ENCODE measurements at places on chromosomes 12 and 14.

DNA sequence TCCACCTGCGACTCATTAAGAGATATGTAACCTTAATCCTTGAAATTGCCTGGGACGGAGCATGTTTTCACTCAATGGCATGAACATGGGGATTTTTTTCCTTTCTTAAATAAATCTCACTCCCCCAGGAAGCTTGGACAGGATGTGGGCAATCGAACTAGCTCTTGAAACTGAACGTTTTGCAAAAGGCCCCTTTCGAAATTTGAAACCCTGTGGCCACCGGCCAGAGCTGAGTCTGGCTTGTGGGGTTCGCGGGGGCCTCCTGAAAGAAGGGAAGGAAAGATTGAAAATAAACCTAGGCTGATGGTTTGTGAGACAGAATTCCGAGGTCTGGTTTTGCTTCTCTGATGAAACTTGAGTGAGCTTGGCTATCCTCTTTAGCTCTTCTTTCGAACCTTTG, 101.4 kb upstream of the RTL1 start:
- peak; percentile 71 for DNase-seq

- no peak for DNase-seq
Measured at GRCh38 chr14:28102001-28102400, 664.6 kb upstream of the FOXG1 start.

DNA sequence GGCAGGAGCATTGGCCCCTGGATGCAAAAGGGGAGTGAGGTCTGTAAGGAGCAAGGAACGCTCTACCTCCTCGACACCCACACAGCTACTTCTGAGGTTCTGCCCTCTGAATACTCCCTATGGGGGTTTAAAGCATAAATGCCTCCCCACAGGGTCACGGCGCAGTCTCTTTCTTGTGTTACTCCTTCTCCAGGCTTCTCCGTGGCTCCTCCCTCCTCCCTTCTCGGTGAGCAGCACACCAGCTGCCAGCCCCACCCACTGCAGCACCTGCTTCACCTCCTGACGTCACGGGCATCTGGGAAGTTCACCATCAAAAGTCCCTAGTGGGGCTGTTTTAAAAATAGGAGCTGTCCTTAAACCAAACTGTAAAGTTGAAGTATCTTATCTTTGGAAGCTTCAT, 67.3 kb downstream of the SPTB start:
- no peak for DNase-seq

DNA sequence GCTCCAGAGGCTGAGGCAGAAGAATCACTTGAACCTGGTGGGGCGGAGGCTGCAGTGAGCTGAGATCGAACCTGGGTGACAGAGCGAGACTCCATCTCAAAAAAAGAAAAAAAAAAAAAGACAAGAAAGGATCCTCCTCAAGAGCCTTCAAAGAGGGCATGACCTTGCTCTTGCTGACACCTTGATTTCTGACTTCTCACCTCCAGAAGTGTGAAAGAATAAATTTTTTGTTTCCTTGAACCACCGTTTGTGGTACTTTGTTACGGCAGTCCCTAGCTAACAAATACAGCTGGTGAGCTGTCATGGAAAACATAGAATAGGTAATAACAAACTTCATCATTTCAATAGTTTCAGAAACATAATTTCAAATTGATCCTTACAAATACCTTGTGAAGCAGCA, 1.9 kb upstream of the ACTR10 start:
- no peak for DNase-seq

- no peak for DNase-seq
Measured at GRCh38 chr12:92444763-92445162, 258.0 kb upstream of the PLEKHG7 start.

GRCh38 chr12:19201661-19202060, 72.1 kb downstream of the PLEKHA5 start:
- DNase-seq, result peak; percentile 59

DNA sequence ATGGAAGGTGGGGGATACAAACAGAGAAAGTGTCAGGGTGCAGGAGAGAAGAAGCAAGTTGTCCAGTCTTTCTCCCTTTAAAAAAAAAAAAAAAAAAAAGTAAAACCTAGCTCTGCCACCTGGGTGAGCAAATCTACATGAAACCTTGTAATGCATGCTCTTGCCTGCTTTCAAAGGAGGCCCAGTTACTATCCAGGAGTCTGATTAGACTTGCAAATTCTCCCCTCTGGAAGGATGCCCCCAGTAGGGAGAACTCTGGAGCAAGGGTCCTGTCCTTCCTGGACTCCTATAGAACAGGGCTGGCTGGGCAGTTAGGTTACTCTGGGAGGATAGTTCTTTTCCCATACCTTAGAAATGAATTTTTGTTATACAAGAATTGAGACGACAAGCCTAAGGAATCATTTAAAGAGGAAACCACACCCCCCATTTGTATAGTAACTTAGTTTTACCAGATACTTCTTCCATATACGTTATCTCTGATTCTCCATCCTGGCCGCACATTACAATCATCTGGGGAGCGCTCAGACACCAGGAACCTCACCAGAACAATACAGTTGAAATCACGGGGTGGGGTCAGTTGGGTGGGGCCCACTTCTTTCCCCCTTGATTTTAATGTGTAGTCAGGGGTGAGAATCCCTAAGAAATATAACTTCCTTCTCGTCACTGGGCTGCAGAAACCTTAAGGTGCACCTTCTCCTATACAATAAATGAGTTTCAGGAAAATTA, 30.5 kb downstream of the RAB35 start:
- no peak for DNase-seq

DNA sequence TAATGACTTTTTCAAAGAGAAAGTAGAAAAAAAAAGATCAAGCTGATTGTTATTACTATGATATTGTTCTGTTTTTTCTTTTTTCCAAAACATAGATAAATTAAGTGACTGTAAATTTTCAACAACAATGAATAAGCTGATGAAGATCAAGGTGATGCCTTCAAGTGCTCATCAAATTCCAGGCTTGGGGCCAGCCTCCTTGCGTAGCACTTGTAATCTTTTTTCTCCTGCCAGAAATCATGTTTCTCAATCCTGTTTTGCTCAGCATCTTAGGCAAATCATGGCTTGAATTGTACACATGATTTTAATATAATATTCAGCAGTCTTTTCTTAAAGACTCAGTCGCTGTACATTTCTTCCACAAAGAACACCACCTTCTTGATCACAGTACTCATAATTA, 333.2 kb downstream of the NPAS3 start:
- no peak for DNase-seq

DNA sequence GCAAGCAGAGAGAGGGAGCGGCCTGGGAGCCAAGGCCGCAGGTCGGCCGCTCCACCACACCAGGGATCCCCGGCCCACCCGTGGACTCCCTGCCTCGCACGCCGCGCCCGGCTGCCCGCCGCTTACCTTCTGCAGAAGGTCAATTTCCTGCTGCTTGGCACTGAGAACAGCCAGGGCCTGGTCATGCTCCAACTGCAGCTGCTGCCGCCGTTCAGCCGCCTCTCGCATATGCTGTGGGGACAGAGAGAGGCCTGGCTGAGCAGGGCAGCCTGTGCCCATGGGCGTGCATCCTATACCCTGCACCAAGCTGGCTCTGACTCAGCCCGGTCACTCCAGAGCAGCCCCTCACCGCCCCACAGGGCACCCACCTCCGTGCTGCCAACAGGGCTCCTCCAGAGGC, 141.1 kb downstream of the PIWIL1 start:
- no peak for DNase-seq

- DNase-seq, result no peak
Measured at GRCh38 chr12:54294152-54294952, 6.5 kb downstream of the NFE2 start.

DNA sequence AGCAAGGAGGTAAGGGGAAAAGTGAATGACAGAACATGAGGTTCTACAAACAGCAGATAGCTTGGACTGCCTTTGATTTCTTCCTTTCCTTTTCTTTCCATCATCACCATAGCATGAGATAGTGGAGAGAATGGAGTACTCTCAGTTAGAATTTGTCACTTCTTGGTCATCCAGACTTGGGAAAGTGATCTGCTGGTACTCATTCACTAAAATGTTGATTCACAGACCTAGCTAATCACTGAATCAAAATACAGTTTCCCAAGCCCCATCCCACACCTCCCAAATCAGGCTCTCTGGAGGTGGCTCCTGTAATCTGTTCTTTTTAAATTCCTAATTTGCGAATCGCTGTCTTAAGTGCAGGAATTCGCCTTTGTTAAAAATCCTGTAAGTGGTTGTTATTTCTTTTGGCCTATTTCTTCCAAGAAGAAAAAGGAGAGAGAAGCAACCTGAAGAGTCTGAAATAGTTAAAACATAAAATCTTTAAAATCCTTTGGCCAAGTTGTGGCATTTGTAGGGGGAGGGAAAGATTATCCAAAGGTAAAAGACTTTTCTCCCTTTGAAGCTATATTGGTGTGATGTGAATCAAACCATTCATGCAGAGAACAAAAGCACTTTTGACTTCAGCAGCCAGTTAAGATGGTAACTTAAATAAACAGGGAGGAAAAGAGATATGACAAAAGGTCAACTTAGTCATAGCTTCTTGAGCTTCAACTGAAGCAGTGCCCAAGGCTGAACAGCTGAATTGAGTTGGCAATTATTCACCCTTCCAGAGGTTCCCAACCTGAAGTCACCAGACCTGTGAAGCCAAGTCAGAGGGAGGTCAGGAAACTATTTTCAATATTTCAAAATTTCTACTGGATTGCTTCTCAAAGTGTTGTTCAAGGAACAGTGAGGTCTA, 255.1 kb upstream of the KRR1 start:
- peak; percentile 28 for DNase-seq

- peak; percentile 34 for DNase-seq
Measured at GRCh38 chr12:84113666-84114065, 798.9 kb downstream of the SLC6A15 start.

DNA sequence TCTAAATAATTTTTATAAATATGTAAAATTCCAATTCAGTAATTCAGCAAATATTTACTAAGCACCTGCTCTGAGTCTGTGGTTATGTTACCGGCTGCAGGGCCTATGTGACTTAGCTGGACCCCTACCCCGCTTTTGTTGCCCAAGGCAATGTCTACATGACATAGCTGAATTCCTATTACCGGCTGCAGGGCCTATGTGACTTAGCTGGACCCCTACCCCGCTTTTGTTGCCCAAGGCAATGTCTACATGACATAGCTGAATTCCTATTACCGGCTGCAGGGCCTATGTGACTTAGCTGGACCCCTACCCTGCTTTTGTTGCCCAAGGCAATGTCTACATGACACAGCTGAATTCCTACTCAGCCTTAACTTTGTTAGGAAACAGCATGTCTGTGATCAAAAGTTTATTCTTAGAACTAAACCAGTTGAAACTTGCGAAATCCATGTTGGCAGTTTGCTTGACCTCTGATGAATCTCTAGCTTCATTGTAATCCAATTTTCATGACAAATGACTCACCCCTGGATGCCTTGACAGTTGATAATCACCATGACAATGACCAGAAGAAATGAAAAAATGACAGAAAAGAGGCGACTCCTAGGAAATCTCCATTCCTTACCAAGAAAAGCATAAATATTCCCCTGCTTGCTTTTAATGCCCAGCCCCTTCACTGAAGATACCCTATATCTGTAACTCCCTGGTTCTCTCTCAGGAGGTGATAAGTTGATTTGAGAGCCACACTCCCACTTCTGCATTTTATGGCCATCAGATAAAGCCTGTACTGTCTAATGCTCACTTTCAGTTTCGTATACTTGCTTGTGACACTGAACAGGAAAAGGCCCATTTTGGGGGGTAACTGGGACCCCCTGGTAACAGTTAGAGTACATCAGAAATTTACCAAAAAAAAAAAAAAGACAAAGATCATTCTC, 148.4 kb upstream of the SYT10 start:
- peak; percentile 73 for DNase-seq

DNA sequence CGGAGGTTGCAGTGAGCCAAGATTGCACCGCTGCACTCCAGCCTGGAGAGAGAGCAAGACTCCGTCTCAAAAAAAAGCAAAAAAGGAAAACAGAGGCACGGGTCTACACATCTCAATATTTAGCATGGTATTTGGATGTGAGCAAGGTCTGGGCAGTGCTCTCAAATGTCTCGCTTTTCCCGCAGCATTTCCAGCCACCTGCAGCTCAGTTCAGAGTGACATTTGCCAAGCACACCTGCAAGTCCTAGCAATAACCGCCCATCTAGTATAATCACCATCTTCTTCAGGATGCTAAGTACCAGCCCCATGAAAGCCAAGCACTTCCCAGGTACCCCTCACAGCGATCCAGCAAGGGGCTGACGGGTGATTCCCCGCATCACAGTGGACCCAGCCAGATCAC, 69.1 kb downstream of the FOXN3 start:
- no peak for DNase-seq

- peak; percentile 41 for DNase-seq
Measured at GRCh38 chr12:110501399-110501751, 536 bp downstream of the VPS29 start.

- no peak for DNase-seq
Measured at GRCh38 chr12:95343461-95344230, 126.0 kb downstream of the VEZT start.

DNA sequence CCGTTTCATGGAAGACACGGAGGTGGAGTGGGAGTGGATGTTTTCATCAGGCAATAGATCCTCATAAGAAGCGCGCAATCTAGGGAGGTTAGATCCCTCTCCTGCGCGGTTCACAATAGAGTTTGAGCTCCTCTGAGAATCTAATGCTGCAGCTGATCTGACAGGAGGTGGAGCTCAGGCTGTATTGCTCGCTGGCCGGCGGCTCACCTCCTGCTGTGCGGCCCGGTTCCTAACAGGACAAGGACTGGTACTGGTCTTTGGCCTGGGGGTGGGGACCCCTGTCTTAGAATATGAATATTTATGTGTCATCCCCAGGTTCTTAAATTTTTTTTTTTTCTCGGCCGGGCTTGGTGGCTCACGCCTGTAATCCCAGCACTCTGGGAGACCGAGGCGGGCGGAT, 36.7 kb downstream of the PRICKLE1 start:
- no peak for DNase-seq

DNA sequence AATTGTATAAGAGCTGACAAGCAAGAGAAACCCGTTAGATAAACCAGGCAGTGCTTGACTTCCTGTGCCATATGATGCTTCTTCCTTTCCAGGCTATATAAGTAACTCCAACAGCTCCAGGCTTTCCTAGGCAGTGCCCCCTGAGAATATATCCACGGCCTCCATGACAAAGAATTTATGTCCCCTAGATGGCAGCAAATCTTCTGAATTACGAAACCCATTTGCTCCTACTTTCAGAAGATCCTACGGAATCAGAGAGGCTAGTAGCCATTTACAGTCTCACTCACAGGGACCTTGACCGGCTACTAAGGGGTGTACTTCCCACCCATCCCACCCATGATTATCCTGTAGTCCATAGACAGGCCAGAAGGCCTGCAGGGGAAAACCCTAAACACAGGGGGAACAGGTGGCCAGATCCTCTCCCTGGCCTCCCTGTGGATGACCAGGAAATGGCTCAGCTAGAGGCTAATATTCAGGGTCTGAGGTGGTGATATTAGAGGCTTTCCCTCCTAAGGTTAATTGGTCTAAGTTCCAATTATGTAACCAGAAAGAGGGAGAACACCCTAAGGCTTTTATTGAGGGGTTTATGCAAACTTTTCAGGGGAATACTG, 77.2 kb upstream of the DCD start:
- peak; percentile 2 for DNase-seq

DNA sequence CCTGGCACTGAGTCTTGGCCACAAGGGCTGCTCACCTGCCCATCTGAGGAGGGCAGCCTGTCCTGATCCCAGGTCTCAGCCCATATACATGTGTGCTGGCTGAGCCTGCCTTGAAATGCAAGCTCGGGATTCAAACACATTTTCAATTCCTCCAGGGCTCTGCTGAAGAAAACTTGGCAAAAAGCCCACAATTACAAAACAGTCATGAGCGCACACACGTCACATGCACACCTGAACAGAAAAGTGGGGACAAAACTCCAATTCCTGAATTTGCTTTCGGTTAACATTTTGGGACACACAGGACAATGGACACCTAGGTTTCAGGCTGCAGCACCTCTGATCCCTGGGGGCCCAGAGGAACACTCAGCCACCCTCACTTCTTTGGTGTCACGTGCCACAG, 113.9 kb downstream of the RBM19 start:
- DNase-seq, result no peak

Data from fibroblast of skin of right biceps (primary cell).